ENCODE measurements at places on chromosomes 7 and 10.

GRCh38 chr7:40535678-40536077 is 400.9 kb downstream of the SUGCT start:
- no peak for DNase-seq

- DNase-seq: no peak
These were observed 19.8 kb upstream of the FAM133B start for GRCh38 chr7:92609921-92610518.

- DNase-seq: no peak
These were observed 20.2 kb upstream of the ASL start for GRCh38 chr7:66055321-66055956.

DNA sequence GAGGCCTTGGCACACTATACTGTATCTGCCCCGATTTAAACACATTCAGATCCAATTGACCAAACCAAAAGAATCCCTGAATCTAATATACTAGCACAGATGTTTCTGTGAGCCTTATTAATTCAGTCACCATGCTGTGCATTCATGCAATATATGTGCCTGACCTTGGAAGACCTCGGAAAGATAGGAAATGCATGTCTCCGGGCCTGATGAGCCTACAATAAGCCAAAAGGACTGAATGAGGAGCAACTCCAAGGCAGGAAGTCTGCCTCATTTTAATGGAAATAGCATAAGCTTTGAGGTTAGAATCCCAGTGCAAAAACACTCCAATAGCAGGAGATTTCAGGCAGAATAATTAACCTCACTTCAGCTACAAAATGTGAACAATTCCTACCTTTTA is 316.7 kb downstream of the LRRTM3 start:
- DNase-seq: no peak

- DNase-seq: no peak
These were observed 942 bp upstream of the KIAA1217 start for GRCh38 chr10:24207781-24208611.

DNA sequence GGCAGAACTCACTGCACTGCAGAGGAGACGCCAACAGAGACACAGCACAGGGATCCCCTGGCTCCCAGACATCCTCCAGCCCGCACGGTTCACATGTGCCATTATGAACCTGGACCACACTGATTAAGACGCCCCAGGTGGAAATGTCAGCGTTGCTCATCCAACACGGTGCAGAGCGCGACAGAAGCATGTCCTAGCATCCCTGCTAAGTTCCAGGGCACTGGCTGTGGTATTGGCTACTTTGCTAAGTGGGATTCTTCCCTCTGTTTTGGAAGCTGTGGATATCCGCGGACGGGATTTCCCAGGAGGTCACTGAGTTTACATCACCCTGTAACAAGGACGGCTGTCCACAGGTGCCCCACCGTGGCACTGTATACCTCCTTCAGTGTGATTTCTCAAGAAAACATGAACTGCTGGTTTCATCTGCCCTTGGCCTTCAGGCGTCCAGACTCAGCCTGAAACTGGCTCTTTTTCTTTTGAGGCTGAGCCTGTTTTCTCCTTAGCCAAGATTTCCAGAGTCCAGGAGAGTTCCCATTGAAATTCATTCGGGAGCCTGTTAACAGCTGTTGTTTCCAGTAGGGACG is 324.0 kb downstream of the WDR37 start:
- no peak for DNase-seq

DNA sequence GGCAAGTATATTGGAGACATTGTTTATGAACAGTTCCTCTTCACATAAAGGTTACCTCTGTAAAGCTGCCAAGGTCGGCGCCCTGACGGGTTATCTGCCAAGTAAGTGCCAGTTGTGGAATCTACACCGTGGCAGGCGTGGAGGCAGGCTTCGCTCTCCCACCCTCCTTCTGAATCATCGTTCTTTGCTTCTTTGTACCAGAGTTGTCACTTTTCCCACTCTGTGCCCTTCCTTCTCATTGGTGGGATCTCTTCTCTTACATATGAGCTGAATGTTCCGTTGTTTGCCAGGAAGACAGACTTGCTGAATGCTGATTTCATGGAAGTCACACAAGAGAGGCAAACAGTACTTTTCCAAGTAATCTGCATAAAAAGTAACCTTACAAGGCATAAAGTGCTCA is 40.6 kb upstream of the PTPRZ1 start:
- DNase-seq: no peak

- DNase-seq: no peak
These were observed 3.0 kb upstream of the HOXA7 start for GRCh38 chr7:27159266-27160144.

DNA sequence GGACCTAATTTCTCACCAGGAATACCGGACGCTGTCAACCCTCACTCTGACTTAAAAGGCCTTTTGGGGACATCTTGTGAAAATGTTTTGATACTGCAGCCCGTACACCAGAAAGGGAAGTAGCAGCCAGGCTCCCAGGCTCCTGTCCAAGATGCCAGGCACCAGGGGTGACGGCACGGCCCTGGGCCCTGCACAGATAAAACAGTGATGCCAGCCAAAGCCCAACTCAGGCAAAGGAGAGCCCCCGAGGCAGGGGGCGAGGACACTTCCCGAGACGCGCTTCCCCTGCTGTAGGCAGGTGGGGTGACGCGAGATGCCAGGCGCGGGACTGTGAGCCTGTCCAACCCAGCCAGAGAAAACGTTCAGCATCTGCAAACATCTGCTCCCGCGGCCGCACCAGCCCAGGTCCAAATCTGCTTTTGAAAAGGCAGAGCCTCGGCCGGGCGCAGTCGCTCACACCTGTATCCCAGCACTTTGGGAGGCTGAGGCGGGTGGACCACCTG is 15.7 kb downstream of the ZFAND2A start:
- no peak for DNase-seq

- no peak for DNase-seq
These were observed 74.0 kb upstream of the EN2 start for GRCh38 chr7:155383756-155384491.

- no peak for DNase-seq
These were observed 266.0 kb downstream of the MAD1L1 start for GRCh38 chr7:1966631-1967200.

DNA sequence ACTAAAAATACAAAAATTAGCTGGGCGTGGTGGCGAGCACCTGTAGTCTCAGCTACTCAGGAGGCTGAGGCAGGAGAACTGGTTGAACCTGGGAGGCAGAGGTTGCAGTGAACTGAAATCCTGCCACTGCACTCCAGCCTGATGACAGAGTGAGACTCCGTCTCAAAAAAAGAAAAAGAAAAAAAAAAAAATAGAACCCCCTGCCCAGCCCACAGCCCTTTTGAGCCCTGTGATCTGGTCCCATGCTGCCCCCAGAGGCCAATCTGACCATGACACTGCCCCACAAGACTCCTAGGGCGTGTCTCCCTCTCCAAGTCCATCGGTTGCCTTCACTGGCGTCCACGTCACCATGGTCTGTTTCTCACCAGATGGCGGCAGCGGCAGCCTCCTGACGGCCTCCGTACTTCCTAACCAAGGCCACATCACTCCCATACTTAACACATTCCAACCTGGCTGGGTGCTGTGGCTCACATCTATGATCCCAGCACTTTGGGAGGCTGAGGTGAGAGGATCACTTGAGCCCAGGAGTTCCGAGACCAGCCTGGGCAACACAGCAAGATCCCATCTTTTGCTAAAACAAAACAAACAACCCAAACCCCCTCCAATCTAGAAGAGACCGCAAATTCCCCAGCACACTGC is 18.0 kb downstream of the STX1A start:
- DNase-seq: no peak

GRCh38 chr10:32961895-32962369 is 3.9 kb upstream of the ITGB1 start:
- no peak for DNase-seq

DNA sequence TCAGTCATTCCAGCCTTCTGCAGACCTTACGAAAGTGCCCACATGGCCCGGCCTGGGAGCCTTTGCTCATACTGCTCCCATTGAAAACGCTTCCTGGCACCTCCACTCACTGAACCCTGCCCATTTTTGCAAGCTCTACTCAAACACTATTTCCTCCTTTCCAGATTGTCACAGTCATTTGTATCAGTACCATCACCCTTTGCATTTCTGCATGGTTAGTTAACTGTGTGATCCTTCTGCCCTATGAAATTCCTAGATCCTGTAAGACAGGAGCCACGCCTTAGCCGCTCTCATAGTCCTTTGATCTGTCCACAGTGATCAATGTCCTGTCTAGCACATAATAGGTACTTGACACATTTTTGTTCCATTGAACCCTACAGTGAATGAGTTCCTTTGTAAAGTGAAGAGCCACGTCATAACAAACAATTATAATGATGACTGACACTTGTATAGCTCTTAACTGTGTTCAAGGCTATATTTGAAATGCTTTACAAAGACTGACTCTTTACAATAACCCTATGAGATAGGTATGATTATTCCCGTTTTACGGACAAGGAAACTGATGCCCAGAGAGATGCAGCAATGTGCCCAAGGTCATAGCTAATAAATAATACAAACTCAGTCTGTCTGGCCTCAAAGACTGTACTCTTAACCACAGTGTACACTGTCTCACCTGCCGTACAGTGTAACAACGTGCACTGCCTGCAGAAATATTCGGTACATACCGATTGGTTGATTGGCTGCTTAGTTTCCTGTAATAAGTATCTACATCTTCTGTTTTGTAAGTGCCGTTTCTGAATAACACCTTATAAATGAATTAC is 16.6 kb upstream of the ITIH2 start:
- no peak for DNase-seq

GRCh38 chr10:71998840-71999194 is 34.6 kb downstream of the CHST3 start:
- no peak for DNase-seq

DNA sequence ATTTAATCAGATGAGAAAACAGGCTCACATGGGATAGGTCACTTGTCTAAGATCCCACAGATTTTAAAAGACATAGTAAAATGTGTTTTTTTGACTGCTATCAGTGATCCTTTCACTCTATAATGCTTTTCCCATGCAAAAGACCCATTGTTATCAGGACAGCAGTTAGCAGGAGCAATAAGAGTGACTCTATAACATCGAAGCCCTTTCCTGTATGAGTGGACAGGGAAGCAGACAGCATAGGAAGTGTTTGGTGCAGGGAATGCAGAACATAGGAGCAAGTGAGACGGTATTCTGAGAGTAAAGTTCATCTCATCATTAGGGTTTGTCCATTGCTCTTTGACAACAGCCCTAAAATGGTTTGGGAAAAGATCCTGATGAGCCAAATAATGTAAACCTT is 68.5 kb downstream of the SLC25A13 start:
- no peak for DNase-seq

GRCh38 chr10:110481919-110482318 is 15.8 kb upstream of the DUSP5 start:
- no peak for DNase-seq

- no peak for DNase-seq
These were observed 91.5 kb downstream of the ARID5B start for GRCh38 chr10:61992671-61993668.

- no peak for DNase-seq
These were observed 17.1 kb downstream of the WIPI2 start for GRCh38 chr7:5207131-5207530.

- DNase-seq: no peak
These were observed 560.3 kb downstream of the ATRNL1 start for GRCh38 chr10:115653473-115653872.

DNA sequence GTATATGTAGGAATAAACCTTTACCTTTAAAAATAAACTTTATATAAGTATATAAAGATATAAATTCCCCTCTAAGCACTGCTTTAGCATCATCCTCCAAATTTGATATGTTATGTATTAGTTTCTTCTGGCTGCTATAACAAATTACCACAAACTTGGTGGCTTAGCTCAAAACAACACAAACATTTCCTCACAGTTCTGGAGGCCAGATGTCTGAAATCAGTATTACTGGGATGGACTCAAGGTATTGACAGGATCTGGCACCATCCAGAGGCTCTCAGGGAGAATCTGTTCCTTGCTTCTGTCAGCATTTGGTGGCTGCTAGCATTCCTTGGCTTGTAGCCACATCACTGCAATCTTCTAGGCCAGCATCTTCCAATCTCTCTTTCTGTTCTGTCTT is 6.7 kb upstream of the SCRN1 start:
- no peak for DNase-seq

DNA sequence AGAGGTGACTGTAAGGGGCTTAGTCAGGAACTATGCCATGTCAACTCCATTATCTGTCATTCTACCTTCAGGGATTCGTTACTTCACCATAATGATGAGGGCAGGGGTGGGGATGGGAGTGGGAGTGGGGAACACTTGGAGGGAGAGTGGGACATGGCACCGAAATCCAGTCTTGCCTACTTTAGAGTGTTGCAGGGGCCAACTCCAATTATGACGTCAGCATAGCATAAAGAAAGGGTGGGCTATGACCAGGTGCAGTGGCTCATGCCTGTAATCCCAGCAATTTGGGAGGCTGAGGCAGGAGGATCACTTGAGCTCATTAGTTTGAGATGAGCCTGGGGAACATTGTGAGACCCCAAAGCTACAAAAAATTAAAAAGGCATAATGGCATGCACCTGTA is 512.2 kb downstream of the GATA3 start:
- no peak for DNase-seq

DNA sequence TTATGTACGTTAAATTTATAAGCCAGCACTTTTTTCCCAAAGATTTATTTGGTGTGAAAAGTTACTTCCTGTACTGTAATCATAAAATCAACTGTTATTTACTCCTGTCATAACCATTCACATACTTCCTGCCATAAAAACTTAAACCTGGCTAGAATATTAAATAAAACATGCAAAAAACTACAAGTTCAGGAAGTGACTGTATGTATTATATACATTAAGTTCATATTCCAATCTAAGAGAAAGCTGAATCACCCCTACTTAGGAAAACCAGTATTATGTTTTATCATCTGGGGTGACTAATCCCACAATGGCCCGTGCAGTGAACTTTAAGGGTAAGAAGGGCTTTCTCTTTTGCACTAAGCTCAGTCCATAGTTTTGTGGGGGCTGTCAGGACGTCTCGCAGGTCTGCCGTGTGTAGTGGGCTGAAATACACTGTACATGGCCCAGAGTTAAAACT is 183.7 kb upstream of the KLF14 start:
- no peak for DNase-seq

DNA sequence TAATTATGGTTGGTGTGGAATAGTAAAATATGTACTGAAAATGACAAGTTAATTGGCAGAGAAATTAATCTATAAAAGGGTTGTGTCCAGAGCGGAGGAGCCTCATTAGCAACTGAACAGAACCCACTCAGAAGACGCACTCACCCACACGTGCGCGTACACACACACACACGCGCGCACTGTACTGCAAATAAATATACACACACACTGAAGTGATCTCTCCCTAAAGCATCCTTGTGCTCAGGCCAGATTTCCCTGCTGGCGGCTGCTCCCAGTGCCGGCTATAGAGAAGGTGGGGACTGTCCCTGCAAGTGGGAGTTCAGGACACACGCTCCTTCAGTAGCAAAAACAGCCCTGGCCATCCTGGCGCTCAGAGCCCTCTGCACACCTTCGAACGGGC is 85.2 kb downstream of the CHST15 start:
- DNase-seq: no peak

- no peak for DNase-seq
These were observed 35.0 kb downstream of the ITGA8 start for GRCh38 chr10:15684768-15685167.

Measured in GM18507 (cell line).